Adrenal gland (tissue), 19 donors: ENCODE measurements at places on chromosomes 13 and 19. TPM values are rescaled to one million over a fixed set of nuclear protein-coding genes. Genes with fewer than 3 reads are reported as not detected.
A peak's percentile ranks its signal among the peaks of the same experiment; 100 is the strongest.

Gene DCAF15
- 14.1 TPM for total RNA-seq

Gene TNFSF9
- total RNA-seq = 0.75 TPM

DNA sequence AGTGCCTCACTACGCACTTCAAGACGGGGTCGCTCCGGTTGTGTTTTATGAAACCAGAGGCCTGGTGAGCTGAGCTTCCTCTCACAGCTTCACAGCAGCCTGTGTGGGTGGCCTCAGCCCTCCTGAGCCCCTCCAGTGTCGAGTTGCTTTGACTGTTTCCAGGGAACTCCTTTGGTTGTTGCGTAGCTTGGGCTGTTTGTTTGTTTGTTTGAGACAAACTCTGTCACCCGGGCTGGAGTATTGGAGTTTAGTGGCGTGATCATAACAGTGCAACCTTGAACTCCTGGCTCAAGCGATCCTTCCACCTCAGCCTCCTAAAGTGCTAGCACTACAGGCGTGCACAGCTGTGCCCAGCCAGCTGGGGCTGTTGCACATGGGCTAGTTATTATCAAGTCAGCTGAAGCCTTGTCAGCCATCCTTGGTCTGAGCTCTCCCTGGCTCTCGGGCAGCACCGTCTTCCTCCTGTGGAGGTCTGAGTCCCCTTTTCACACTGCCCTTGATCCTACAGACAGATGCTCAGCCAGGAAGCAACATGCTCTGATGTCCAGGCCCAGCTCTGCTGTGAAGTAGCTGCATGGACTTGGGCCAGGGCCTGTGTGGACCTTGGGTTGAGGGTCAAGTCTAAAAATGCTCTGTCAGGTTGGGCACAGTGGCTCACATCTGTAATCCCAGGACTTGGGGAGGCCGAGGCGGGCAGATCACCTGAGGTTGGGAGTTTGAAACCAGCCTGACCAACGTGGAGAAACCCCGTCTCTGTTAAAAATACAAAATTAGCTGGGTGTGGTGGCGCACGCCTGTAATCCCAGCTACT lies 10.2 kb downstream of the DOT1L start:
- H3K4me3 ChIP-seq = no peak overlapping the region
- H3K36me3 ChIP-seq = no peaks in the 10 kb centered on the region
- H3K27me3 ChIP-seq = no peaks in the 10 kb centered on the region
- peak overlapping the region; percentile 11 for H3K27ac ChIP-seq
- H3K4me1 ChIP-seq = peaks cover 75% of the 10 kb centered on the region

- H3K27ac ChIP-seq = no peak overlapping the region
- no peaks in the 10 kb centered on the region for H3K27me3 ChIP-seq
- H3K36me3 ChIP-seq = no peaks in the 10 kb centered on the region
These were observed 589.5 kb downstream of the KCTD12 start for GRCh38 chr13:76296751-76297150.

DNA sequence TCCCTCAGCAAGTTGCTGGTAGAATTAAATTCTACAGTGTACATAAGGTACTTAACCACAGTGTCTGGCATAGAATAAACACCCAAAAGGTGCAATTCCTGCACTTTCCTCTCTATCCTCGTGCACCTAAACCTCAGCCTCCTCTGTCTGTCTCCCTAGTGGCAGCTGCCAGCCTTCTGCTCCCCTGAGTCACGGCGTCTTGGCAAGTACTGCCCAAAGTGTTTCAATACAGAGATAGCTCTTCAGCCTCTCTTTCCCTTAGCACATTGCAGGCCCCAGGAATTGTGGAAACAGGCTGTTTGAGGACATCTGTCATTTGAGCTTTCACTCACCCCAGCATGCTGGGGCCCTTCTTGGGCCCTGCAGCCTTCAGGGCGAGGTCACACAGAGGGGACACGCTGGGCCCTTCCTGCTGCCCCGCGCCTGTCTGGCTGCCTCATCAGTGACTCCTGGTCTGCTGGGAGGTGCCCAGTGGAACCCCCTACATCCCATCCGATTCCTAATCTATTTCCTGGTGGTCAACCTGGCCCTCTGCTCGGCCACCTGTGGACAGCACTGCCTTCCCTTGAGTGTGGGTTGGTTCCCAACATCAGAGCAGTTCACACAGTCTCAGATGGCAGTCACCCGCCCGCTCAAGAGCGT lies 19.3 kb downstream of the COL4A2 start:
- no peaks in the 10 kb centered on the region for H3K36me3 ChIP-seq
- no peaks in the 10 kb centered on the region for H3K27me3 ChIP-seq
- DNase-seq = no peak
- H3K4me3 ChIP-seq = no peak overlapping the region

DNA sequence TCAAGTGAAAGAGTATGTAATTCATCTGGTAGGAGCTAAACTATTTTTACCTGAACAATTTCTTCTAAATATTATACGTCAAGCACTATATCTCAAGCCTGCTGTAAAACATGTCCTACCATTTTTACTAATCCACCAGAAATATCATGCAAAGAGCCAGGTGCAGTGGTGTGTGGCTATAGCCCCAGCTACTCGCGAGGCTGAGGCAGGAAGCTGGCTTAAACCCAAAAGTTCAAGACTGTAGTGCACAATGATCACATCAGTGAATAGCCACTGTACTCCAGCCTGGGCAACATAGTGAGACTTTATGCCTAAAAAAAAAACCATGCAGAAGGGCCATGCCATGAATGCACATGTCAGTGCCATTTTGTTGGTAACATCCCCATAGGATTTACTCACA lies 20.7 kb upstream of the CLN5 start:
- no peaks in the 10 kb centered on the region for H3K4me1 ChIP-seq
- H3K4me3 ChIP-seq = no peak overlapping the region
- no peaks in the 10 kb centered on the region for H3K27me3 ChIP-seq
- no peak overlapping the region for H3K27ac ChIP-seq
- H3K36me3 ChIP-seq = no peaks in the 10 kb centered on the region
- DNase-seq = no peak

- H3K27ac ChIP-seq = no peak overlapping the region
- H3K4me3 ChIP-seq = no peak overlapping the region
- no peaks in the 10 kb centered on the region for H3K36me3 ChIP-seq
- H3K4me1 ChIP-seq = peaks cover 14% of the 10 kb centered on the region
These were observed 27.2 kb downstream of the RCBTB2 start for GRCh38 chr13:48505597-48506091.

GRCh38 chr13:65488606-65489005 lies 1741.5 kb downstream of the PCDH9 start:
- no peaks in the 10 kb centered on the region for H3K27me3 ChIP-seq
- no peak overlapping the region for H3K4me3 ChIP-seq
- DNase-seq = no peak
- H3K27ac ChIP-seq = no peak overlapping the region
- H3K4me1 ChIP-seq = no peaks in the 10 kb centered on the region

GRCh38 chr19:940591-941291 lies 14.9 kb downstream of the ARID3A start:
- DNase-seq = peak; percentile 89
- no peaks in the 10 kb centered on the region for H3K36me3 ChIP-seq
- H3K27ac ChIP-seq = peak overlapping the region; percentile 90
- H3K4me1 ChIP-seq = peaks cover 20% of the 10 kb centered on the region

DNA sequence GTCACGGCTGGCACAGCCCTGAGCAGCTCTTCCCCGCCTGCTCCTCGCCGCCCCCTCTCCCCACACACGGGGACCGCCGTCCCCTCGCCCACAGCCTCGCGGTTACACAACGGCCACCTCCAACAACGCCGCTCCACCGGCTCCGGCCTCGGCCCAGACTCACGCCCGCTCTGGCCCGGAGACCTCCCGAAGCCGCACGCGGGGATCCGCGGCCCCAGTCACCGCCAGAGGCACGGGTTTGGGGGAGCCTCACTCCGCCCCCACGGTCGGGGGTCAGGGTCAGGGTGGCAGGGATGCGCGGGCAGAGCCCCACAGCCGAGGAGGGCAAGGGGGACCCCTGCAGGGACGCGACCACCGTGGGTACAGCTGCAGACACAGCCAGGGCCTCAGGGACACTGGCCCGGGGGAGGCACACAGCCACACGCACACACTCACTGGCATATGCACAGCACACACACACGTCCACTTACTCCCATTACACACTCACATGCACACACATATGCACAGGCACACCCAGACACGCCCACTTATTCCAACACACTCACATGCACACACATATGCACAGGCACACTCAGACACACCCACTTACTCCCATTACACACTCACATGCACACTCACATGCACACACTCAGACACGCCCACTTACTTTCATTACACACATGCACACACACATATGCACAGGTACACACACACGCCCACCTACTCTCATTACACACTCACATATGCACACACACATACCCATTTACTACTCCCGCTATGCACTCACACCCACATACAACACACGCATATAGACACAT lies 1.6 kb downstream of the TTYH1 start:
- peaks cover 5% of the 10 kb centered on the region for H3K4me1 ChIP-seq
- H3K27ac ChIP-seq = no peak overlapping the region
- peaks cover 34% of the 10 kb centered on the region for H3K27me3 ChIP-seq
- DNase-seq = no peak
- H3K4me3 ChIP-seq = no peak overlapping the region

DNA sequence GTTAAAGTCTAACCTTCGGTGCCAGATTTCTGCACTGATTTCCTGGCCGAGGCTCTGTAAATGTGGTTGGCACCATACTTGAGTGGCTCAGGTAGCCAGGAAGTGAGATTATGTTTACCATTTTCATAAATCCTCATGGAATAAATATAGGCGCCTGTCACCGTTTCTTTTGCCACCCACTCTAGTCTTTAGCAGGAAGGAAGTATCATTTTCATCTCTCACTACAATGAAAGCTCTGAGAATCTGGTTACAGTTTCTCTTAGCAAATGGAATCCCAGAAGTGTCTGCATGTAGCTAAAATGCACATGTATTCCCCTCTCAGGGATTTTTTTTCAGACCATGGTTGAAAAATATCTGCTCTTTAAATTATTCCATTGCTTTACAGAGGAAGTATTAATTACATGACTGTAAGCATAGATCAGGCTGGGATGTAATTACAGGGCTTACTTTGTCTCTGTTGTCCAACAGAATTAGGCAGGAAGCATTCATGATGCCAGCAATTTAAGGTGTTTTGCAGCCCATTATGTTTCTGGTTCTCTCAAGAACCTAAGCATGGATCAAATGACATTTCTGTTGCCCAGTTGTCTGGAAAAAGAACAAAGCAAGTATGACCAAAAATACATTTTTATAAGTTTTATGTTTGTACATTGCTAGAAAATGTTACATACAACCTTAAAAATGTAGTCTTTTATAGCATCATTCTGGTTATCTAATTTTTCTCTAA lies 221.7 kb upstream of the SPRY2 start:
- no peak for DNase-seq
- H3K36me3 ChIP-seq = no peaks in the 10 kb centered on the region

DNA sequence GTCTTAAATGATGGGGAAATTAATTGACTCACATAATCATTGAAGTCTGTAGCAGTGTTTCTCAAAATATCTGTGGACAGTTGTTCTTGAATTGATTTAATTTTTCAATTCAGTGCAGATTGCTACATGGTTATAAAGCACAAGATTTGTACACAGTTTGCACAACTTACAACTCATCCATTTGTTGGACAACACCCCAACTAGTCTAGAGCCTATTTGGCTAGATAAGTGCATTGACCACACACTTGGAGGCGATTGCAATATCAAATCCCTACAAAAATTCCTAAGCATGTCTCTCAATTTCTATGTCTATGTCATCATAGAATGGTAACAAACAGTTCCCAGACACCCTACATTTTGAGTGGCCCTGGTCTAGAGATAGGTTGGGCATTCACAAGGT lies 48.0 kb upstream of the IPO5 start:
- no peaks in the 10 kb centered on the region for H3K27me3 ChIP-seq
- DNase-seq = no peak
- H3K4me3 ChIP-seq = no peak overlapping the region
- no peaks in the 10 kb centered on the region for H3K4me1 ChIP-seq
- H3K36me3 ChIP-seq = no peaks in the 10 kb centered on the region

DNA sequence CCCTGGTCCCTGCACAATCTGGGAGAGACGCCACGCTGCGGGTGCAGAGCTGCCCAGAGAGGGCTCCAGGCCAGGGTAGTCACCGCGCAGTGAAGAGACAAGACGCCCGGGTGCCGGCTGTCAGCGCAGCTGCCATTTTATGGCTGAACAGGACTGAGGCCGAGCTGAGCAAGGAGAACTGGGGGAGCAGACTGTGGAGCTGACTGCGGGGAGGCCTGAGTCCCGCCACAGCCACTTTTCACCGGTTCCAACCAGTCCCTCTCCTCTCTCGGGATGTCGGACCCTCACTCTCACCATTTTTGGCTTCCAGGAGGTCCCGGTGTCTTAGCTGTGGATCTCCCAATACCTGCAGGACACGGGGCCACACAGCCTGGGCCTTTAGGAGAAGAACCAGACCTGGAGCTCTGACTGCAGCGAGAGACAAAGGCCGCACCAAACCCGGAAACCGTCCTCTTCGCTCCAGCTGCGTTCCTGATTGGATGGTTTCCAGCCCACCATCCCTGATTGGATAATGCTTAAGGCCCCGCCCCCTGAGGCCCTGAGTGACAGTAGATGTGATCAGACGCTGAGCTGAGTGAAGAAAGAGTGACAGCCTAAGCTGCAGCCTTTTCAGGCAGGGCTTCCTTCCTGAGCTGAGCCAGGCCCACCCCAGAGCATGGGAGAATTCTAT lies at the start of gene ZNF626:
Gene ZNF626, minus strand, starts transcription at position 422 of the 670 bp plus-strand sequence. Its CDS starts 125 bp downstream, at position 297.
- no peaks in the 10 kb centered on the region for H3K36me3 ChIP-seq
- H3K4me1 ChIP-seq = peaks cover 26% of the 10 kb centered on the region
- H3K27ac ChIP-seq = peak within 1 kb of the TSS; percentile 91
- peak within 1 kb of the TSS; percentile 99 for H3K4me3 ChIP-seq

DNA sequence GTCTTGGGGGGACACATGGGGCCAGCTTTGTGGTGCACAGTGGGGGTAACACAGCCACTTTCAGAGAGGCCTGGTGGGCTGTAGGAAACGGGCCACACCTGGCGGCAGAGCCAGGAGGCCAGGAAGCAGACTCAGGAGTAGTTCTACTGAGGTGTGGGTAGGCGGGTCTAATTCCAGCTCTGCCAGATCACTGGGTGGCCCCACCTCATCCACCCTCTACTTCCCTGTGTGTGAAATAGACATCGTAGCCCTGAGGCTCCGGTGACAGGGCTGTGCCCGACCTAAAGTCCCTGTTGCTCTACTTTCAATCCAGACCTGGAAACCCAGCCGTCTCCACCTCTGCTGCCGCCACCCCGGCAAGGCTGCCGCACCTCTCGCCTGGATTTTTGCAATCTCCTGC lies 4.0 kb downstream of the NKPD1 start:
- no peak for DNase-seq
- no peak overlapping the region for H3K27ac ChIP-seq
- peaks cover 17% of the 10 kb centered on the region for H3K4me1 ChIP-seq
- H3K4me3 ChIP-seq = no peak overlapping the region
- peaks cover 11% of the 10 kb centered on the region for H3K27me3 ChIP-seq
- no peaks in the 10 kb centered on the region for H3K36me3 ChIP-seq

GRCh38 chr13:40776681-40777165 lies 5.7 kb upstream of the MRPS31 start:
- no peak overlapping the region for H3K27ac ChIP-seq
- H3K36me3 ChIP-seq = no peaks in the 10 kb centered on the region
- no peak overlapping the region for H3K4me3 ChIP-seq
- peaks cover 5% of the 10 kb centered on the region for H3K4me1 ChIP-seq
- H3K27me3 ChIP-seq = no peaks in the 10 kb centered on the region
